ENCODE measurements at places on chromosomes 4 and X.
A peak's percentile ranks its signal among the peaks of the same experiment; 100 is the strongest.

GRCh38 chrX:31301941-31302340 is 230.1 kb upstream of the FTHL17 start:
- DNase-seq, result no peak

DNA sequence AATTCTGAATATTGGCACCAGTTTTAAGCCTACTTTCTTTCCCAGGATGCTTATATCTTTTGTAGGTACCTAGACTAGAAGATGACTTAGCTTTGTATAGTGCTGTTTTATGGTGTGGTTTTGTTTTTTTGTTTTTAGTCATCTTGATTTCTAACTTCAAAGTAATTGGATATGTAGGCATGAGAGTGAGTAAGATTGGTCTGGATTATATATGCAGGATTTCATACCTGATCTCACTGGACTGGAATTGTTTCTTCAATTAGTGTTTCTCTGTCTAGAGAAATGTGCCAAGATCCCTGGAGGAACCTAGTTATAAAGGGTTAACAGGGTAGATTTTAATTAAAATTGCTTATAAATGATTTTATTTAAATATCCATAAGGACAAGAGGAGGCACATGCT is 23.1 kb downstream of the NAP1L5 start:
- DNase-seq, result no peak

DNA sequence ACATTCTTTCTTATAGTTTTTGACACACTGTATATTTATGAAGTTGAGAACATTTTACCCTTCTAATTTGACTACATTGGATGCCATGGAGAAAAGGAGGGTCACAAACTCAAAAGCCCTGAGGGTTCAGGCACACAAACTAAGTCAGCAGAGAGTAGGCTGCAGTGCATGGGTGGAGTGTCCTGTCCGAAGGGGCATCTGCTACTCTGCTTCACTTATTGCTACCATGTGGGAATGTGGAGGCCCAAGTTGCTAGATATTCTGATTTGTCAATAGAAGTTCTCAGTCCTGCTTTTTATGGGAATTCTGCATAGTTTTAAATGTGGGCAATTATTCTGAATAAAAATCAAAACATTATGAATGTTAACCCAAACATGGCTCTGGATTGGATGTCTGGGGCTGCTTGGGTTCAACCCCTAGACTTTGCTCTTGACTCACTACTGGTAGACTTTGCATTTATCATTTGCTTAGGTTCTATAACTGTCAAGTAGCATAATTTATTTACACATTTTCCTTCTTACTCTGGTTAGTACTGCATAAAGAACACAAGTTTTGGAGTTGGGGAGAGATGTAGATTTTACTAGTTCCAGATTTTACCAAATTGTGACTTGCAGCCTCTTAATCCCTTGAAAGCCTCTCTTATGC is 255.1 kb downstream of the SPRY1 start:
- no peak for DNase-seq

GRCh38 chrX:57044245-57044644 is 48.9 kb upstream of the SPIN3 start:
- DNase-seq, result no peak

GRCh38 chr4:147830987-147831386 is 99.1 kb downstream of the ARHGAP10 start:
- no peak for DNase-seq

- DNase-seq, result no peak
Observed at GRCh38 chrX:16718824-16719333, 533 bp upstream of the SYAP1 start.

GRCh38 chrX:110046001-110046400 is 43.1 kb downstream of the TMEM164 start:
- DNase-seq, result no peak

DNA sequence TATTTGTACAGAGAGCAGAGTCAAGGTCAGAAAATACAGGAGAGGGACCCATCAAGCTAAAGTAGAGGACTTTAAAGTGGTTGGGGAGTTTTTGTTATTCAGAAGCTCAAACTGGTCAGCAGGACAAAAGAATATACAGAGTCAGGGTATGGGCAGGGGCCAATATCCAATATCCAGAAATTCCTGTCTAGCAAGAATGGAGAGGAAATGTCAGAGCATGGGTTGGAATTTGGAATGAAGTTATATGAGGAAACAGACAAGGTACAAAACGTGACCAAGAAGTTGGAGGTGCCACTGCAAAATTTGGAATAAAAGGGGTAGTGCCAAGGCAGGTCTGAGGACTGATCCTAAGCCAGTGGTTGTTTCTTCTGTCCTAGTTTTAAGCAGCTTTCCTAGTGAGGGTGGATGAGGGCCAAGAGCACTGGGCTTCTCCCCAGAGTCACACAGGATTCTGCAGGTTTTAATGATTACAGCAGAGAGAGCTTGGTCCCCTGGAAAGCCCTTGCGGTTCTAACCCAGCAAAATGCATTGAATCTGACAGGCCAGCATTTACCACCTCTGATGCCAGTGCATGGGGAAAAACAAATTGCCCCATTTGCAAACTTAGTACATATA is 304.7 kb upstream of the FTHL17 start:
- no peak for DNase-seq

- peak; percentile 20 for DNase-seq
Observed at GRCh38 chr4:38867478-38868058, at the start of gene FAM114A1. Gene FAM114A1 (plus strand): TSS chr4:38867806. CDS start chr4:38878079, 10,273 bp downstream.

- no peak for DNase-seq
Observed at GRCh38 chr4:105149771-105150170, 3.1 kb downstream of the TET2 start.

GRCh38 chrX:101986586-101986985 is 54.8 kb upstream of the ZMAT1 start:
- no peak for DNase-seq

- DNase-seq, result no peak
Observed at GRCh38 chrX:150567645-150568319, 639 bp upstream of the MTM1 start.

- no peak for DNase-seq
Observed at GRCh38 chr4:145278341-145279121, 98.1 kb upstream of the OTUD4 start.

DNA sequence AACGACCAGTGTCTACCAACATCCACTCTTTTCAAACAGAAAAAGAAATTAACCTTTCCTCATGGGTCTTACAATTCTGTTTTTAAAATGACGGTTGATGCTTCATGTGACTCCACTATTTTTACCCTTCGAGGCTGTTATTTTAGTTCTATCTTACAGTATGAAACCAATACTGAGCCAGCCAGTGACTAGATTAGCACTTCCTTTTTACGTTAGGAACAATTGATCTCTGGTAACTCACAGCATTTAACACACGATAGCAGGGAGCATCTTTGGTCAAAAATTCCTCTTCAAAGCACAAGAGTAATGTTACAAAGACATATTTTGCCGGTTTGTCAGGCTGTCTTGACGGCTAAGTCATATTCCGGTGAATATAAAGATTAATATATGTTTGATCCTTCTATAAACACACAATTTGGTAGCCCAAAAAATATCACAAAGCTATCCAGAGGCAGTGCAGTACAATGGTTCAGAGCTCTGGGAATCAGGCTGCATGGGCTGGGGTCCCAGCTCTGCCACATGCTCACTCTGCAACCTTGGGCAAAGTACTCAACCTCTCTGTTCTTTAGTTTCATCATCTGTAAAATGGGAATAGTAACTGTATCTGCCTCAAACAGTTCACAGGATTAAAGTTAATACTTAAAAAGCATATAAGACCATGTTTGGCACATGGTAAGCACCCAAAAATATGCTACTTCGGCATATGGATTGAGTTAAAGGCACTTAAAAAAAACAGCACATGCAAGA is 62.9 kb upstream of the TXK start:
- DNase-seq, result no peak

- no peak for DNase-seq
Observed at GRCh38 chr4:168766604-168767316, 243.3 kb downstream of the CBR4 start.

DNA sequence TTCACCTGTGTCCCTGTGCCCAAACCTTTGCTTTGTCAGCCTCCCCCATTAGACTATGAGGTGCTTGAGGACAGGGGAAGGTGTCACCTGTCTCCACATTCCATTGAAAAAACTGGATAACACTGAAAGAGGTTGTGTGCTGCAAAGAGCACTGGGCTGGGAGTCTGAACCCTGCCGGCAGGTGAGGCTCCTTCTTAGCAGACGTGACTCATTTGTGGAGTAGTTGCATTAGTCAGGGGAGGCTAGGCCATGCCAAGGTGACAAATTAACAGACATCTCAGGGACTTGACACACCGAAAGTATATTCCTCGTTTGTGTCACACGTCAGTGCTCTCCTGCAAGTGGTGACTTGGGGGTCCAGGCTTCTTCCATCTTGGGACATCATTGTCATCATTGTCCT is 95.9 kb upstream of the STX18 start:
- DNase-seq, result peak; percentile 16

- DNase-seq, result no peak
Observed at GRCh38 chr4:22680065-22680642, 12.6 kb upstream of the GBA3 start.

DNA sequence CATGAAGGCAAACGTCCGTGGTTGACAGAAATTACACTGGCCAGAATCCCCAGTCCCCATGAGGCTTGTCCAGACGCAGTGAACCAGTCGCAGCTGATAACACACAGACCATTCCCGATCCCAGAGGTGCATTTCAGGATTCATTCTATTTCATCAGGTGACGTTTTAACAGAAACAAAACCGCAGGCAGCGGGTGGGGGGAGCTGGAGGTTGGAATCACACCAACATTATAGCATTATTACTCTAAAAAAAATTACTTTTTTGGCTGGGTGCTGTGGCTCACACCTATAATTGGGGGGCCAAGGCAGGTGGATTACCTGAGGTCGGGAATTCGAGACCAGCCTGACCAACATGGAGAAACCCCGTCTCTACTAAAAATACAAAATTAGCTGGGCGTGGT is 25.2 kb downstream of the NOP14 start:
- DNase-seq, result no peak

GRCh38 chr4:172980219-172980618 is 188.4 kb upstream of the GALNT7 start:
- no peak for DNase-seq

DNA sequence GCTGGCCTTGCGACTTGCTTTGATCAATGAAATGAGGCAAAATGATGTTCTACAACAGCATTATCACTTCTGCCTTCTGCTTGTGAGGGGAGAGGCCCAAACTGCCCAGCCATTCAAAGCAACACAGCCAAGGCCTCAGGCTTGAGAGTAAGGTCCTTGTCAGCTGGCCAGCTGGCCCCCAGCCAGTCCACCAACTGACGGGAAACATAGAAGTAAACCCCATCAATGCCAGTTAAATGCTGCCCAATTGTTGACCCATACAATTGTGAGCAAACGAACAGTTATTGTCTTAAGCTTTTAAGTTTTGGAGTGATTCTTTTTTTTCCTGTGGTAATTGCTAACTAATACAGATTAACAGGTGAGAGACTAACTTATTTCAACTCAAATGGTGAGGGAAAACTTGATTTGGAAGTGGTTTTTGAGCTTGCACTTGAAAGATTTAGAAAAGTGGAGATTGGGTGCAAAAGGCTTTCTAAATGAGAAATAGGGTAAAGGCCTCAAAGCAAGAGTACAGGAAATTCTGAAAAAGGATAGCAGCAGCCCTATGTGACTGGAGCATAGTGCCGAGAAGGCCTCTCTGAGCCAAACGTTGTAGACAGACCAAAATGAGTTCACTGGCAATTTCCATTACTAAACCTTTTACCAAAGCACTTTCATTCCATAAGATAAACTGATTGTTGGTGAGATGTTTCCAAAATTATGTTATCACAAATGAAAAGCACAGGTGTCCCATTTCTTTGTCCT is 66.9 kb downstream of the ARHGEF38 start:
- no peak for DNase-seq

GRCh38 chrX:1657367-1658070 is 42.7 kb downstream of the ASMT start:
- DNase-seq, result peak; percentile 37

- DNase-seq, result no peak
Observed at GRCh38 chr4:31918891-31919290, 1198.7 kb downstream of the PCDH7 start.

GRCh38 chr4:185282968-185283367 is 73.6 kb downstream of the SNX25 start:
- no peak for DNase-seq

DNA sequence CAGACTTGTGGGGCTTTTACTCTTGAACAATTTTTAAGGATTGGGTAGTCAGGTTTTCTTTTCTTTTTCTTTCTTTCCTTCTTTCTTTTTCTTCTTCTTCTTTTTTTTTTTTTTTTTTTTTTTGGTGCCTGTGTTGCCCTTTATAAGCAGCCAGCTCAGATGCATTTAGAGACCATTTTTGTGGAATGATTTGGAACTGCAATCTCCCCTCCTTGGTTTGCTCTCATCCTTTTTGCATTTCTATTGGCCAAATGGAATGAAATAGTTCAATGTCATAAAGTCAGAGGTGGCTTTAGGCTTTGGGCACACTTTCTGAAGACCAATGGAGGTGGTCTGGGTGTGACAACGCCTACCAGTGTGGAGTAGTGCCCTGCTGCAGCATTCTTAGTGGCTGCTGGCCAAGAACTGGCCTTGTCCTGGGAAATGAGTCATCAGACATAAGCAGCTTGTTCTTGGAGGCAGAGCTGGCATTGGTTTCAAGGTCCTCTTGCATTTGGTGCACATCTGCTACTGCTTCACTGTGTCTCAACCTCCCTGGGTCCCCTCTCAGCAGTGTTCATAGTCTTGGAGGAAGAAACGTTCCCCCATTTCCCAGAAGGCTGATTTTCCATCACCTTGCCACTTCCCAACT is 84.5 kb downstream of the CT47B1 start:
- DNase-seq, result no peak

DNA sequence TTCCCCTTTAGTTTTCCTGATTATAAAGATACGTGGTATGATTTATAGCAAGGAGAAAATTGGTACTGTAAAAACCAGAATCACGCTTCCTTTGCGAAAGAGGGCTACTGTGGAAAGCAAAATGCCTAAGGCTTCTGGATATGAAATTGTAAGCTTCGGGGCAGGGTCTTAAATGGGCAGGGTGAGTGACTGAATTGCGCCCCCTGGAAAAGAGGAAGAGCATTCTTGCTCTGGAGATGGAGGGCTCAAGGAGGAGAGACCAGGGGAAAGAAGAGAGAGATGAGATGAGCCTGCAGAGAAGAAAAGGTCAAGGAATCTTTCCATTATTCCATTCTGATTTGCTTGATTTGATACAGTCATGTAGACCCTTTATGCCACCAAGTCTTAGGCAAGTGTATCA is 13.1 kb upstream of the ETNPPL start:
- DNase-seq, result no peak

DNA sequence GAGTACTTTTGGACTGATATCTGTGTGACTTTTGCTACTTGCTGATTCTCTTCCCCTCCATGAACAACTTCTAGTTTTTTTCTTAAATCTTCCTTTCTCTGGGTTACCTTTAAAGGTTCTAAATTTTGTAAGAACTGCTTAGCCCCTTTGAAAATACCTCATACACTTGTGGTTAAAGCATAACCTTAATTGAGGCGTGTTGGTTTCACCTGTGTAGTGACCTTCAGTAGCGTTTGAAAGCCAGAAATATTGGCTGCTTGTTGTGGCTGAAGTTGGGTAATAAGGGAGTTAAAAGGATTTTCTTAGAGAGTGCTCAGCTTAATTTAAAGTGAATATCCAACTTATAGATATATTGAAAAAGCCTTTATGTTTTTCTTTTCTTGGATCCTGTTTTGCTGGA is 32.0 kb downstream of the MAGEC1 start:
- DNase-seq, result no peak

Data from stimulated activated CD4-positive, alpha-beta T cell treated with anti-CD3 and anti-CD28 coated beads, Interleukin-12 subunit alpha, Interleukin-12 subunit beta, amount 100 ng/mL, for 48 hours (primary cell).